Neural progenitor cell (in vitro differentiated cells): ENCODE measurements at places on chromosomes 13 and 19.
A peak's percentile ranks its signal among the peaks of the same experiment; 100 is the strongest.

DNA sequence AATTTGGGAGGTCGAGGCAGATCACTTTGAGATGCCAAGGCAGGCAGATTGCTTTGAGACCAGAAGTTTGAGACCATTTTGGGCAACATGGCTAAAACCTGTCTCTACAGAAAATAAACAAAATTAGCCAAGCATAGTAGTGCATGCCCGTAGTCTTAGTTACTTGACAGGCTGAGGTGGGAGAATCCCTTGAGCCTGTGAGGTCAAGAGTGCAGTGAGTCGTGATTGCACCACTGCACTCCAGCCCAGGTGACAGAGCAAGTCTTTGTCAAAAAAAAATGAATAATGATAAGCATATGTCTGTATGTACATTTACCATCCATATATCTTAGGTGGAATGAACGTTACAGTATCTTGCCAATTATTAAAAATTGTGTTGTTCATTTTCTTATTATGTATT lies 2447.7 kb downstream of the PCDH9 start:
- no peak for DNase-seq

DNA sequence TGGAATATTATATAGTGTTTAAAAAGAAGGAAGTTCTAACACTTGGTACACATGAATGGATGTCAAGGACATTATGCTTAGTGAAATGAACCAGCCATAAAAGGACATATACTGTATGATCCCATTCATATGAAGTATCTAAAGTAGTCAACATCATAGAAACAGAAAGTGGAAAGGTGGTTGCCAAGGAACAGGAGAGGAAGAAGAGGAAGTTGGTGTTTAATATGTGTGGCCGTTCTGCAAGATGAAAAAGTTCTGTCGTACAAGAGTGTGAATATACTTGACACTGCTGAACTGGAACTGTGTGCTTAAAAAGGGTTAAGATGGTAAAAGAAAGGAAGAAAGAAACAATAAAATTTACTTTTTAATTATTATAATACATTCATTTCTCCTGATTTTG lies 33.1 kb upstream of the C1QTNF9 start:
- no peak for DNase-seq

DNA sequence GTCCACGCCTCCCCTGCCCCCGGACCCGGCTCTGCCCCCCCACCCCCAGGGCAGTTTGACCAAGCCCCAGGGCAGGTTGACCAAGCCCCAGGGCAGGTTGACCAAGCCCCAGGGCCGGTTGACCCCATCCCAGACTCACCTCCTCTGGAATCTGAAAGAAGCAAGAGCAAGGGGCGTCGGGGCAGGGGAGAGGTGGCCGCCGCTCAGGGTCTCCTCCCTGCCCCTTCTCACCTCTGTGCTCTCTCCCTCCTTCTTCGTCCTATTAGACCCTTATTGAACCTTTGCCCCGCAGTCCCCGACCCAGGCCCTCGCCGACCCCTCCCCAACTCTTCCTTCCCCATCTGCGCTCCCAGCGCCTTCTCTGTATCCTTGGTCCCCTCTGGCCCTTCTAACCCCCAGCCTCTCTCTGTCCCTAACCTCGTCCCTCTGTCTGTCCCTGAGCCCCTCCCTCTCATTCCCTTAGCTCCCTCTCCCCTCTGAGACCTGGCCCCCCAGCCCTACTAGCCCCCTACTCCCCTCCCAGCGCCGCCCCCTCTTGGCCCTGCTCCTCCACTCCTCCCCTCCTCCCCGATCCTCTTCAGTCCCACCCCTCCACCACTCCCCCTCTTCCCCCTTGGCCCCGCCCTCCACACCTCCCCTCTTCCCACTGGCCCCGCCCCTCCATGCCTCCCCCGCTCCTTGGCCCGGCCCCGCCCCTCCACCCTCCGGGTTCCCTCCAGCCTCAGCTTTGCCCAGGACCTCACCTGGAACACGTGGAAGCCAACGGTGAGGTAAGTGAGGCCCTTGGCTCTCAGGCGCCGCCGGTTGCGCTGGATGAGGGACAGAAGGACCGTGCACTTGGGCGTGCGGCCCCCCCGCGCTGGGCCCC lies 7.6 kb downstream of the CAPN12 start:
- peak; percentile 84 for DNase-seq

GRCh38 chr19:9128171-9128570 lies 1.4 kb upstream of the OR7G3 start:
- no peak for DNase-seq
